Fibroblast of skin of back (primary cell): ENCODE measurements at places on chromosomes 6 and 20.
A peak's percentile ranks its signal among the peaks of the same experiment; 100 is the strongest.

DNA sequence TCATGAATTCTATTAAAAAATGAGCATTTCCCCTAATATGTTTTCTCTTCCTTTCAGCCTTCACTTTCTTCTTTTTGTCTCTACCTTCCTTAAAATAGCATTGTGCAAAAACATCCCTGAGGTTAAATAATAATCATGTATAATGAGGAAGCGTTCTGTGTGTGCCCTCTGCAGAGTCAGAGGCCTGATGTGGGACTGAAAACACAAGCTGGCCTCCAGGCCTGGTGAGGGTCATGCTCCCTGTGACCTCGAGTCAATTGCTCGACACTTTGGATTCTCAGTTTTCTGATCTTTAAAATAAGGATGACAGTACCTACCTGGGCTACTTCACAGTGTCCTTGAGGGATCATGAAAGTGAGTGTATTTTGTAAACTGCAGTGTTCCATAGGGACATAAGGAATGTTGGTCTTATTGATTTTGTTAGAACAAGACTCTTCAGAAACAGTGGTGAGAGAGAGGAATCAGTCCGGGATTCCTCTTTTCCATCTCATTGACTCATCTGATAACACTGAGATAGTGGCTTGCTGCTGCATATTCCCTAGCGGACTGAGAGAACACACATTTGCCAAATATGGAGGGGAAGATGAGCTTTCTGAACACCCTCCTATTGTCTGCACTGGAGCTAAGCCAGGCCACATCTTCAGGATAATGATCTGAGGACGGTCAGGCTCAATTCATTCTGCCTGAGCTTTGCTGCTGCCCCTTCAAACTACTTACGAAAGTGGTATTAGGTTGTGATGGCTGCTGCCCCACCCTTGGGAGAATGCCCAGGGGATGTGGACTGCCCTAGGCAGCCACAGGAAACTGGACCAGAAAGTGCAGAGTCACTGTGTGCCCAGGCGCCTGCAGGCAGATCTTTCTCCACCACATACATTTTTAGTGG, 39.6 kb upstream of the PDE7B start:
- peak; percentile 65 for DNase-seq

DNA sequence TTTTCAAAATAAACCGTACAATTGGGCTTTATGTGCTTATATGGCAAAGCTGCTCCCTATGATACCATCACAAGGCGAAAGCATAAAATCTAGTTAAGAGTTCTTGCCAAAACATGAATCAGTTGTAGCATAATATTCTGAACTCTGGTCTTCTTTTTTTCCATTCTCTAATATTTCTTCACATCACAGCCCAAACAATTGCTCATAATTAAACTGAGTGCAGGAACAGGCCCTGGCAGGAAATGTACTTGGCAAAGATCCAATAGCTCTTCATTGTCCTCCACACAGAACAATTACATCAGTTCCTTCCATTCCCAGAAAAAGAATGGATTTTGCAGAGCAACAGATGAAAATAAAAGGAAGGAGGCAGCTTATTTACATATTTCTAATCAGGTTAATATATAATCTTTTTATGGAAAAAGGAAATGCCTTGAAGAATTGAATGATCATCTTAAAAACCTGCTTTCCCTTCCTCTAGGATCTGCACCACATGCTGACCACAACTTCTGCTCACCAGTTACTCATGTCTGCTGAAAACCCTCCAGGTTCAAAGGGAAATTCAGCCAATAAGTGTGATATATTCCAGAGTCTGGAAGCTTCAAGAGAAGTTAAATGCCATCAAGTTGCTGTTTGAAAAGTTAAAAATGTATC, 123.3 kb upstream of the COL21A1 start:
- DNase-seq: peak; percentile 75

- DNase-seq: peak; percentile 18
These were observed 33.8 kb upstream of the MRPS10 start for GRCh38 chr6:42251500-42251899.

DNA sequence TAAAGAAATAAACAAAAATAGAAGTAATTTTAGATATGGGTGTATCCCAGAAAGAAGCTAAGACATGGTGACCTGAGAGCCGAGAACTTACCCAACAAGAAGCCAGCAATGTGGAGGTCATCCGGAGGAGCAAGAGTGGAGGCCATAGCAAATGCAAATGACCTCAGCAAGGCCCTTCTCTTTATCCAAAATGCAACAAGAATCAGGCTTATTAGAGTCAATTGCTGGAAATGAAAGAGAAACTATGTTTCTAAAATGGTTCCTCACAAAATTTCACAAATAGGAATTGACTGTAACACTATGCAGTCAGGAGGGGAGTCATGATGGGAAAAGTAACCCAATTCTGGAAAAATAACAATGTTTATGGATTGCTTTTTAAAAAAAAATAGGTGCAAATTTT, 90.4 kb downstream of the TNFAIP3 start:
- no peak for DNase-seq

- no peak for DNase-seq
These were observed 450.3 kb upstream of the GJE1 start for GRCh38 chr6:141682391-141682790.

- DNase-seq: no peak
These were observed 71.5 kb downstream of the JAG1 start for GRCh38 chr20:10602221-10602871.

DNA sequence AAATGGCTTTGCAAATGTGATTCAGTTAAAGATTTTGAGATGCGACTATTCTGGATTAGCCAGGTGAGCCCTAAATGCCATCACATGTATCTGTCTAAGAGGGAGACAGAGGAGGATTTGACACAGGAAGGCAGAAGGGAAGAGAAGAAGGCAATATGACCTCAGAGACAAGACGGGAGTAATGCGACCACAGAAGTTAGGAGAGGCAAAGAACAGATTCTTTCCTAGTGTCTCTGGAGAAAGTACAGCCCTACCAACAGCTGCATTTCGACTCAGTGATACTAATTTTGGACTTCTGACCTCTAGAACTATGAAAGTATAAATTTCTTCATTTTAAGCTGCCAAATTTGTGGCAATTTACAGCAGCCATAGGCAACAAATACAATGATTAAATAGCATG, 24.2 kb upstream of the TPD52L1 start:
- DNase-seq: no peak
